ENCODE measurements at places on chromosomes 13 and 19.

DNA sequence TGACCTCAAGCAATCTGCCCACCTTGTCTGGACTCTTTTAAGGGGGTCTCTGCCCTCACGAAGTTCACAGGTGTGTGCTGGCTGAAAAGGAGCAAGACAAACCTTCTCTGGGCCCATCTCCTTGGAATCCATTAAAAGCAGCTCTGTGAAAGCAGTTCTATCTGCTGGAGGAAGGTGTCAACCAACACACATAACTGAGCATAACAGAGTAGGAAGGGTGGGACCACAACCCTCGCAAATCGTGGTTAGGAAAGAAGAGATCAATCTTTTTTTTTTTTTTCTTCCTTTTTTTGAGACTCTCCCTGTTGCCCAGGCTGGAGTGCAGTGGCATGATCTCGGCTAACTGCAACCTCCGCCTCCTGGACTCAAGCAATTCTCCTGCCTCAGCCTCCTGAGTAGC is 1.4 kb downstream of the SUGP2 start:
- DNase-seq, result no peak

DNA sequence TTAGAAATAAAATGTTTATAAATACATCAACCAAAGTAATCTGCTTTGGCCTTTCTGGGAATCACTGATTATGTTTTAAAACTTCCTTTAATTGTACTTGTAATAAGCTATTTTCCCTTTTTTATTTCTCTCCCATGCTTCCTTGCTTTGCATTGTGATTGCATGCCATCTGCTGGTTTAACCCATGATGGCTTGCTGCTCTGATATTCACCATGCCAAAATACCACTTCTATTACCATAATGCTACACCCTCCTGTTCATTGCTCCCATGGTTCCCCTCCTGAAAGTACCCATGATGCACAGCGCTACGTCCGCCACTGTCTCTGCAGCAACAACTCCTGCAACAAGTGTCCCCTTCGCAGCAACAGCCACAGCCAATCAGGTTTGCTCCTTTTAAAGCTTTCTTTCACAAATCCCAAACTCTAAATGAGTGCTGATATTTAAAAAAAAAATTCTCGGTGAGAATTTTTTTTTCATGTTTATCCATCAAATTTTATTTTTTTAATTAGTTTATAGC is 67.7 kb upstream of the RAP2A start:
- DNase-seq, result no peak

- DNase-seq, result no peak
Measured at GRCh38 chr19:45878043-45878794, 7.7 kb downstream of the IRF2BP1 start.

DNA sequence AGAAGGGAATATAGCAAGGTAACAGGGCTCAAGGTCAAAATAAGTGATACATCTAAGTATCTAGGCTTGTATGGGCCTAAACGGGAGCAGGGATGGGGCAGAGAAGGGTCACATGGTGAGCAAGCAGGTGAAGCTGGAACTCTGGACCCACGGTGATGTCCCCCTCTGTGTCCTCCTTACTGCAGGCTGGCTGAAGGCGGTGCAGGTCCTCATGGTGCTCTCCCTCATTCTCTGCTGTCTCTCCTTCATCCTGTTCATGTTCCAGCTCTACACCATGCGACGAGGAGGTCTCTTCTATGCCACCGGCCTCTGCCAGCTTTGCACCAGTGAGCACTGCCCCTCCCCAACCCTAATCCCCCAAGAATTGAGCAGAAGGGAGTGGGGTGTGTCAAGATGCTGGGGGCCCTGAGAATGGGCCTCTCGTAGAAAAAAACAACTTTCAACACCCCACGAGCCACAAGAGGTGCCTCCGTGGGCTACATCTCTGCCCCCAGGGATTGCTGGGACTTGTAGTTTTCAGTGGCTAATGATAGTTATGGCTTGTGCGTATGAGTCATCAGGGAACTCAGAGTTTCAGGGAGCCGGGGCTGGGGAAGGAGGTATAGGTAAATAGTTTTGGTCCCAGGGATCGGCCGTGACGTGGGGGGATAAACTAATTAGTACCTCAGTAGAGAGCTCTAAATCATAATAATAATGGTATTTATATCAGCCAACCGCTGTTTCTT is 4.0 kb downstream of the EMP3 start:
- DNase-seq, result peak; percentile 41

- DNase-seq, result no peak
Measured at GRCh38 chr19:4376028-4376670, 24.2 kb downstream of the SH3GL1 start.

DNA sequence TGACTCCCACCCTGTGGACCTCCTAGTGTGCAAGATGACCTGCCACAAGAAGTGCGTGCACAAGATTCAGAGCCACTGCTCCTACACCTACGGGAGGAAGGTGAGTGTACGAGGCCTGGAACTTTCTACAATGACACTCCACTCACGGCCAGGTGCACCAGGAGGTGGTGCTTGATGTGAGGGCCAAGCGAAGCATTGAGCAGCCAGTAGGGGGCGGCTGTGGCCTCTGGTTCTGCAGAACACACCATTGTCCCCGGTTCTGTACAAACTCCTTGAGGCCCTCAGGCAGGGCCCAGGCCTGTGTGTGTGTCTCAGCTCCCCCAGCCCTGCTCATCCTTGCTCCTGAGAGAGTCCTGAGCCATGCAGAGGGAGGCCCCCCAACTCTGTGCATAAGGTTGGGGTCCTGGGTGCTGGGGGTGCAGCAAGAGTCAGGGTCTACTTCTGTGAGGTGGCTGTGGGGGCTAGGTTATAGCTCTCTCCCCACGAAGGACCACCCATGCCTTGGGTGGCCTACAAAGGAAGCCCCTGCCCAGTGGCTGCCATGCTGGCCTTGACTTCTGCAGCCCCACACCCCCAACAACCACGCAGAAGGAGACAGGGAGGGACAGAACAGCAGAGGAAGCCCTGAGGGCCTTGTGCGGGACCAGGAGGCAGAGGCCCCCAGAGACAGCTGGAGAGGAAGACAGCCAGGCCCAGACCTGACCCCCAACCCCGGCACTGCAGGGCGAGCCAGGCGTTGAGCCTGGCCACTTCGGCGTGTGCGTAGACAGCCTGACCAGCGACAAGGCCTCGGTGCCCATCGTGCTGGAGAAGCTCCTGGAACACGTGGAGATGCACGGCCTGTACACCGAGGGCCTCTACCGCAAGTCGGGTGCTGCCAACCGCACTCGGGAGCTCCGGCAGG is 9.7 kb upstream of the USE1 start:
- peak; percentile 63 for DNase-seq

GRCh38 chr13:42174344-42175162 is 97.4 kb upstream of the AKAP11 start:
- no peak for DNase-seq

GRCh38 chr13:106989876-106990275 is 421.9 kb upstream of the ARGLU1 start:
- no peak for DNase-seq

GRCh38 chr19:51272183-51272810 is 21.4 kb downstream of the SIGLECL1 start:
- DNase-seq, result peak; percentile 25

- no peak for DNase-seq
Measured at GRCh38 chr13:32967584-32968182, 48.5 kb upstream of the KL start.

DNA sequence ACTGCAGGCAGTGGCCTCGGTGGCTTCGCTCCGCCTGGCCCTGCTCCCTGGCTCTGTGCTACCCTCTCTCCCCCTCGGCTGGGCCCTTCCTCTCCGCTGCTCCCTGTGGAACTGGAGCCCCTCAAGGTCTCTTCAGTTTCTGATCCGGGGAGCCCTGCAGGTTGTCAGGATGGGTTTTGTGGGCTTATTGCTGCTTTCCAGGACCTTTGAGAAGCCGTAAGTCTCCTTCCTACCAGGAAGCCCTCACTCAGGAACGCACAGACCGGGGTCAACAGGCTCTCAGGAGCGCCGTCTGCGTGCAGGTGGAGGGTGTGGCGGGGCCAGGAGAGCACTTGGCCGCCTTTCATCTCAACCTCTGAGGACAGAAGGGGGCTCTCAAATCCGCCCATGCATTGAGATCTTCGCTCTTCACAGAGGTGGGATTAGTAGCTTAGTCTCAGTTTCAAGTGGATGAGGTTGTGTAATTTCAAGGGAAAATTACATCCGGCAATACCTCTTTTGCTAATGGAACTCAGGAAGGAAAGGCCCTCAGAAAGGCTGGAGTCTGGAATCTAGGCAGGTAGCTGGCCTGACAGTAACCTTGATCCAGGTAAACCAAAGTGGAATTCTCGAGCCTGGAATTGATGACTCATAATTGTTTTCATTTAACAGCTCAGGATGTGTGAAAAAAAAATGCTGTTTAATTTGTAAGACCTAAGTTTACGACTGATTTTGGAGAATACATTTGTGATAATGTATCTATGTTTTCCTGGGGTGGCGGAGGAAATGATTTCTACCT is 102.0 kb downstream of the ATP11A start:
- no peak for DNase-seq

- no peak for DNase-seq
Measured at GRCh38 chr13:91302111-91302510, 45.4 kb upstream of the MIR17HG start.

- peak; percentile 64 for DNase-seq
Measured at GRCh38 chr19:46014941-46015686, 7.7 kb downstream of the PGLYRP1 start.

DNA sequence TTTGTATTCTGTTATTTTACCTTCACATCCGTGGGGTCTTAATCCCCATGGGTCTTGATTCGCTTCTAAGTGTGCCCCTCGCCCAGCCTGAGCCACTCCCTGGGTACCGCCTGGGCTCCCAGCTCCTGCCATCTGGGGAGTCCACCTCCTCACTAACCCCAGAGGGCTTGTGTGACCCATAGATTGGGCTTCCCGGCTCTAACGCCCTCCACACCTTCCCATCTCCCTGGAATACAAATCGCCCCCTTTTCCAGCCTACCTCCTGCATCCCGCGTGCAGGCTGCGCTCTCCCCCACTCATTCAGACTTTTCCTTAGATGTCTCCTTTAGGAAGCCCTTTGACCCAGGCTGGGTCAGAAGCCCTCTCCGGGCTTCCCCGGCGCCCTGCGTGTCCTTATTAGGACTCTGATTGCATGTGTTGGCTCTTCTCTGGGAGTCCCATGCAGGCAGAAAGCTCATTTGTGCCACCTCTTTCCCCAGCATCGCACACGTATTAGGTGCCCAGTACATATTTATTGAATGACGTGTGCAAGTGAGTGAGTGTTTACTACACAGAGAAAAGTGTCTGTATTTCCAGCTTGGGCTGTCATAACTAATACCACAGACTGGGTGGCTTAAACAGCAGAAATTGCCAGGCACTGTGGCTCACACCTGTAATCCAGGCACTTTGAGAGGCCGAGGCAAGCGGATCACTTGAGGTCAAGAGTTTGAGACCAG is 757 bp downstream of the CCDC124 start:
- no peak for DNase-seq

DNA sequence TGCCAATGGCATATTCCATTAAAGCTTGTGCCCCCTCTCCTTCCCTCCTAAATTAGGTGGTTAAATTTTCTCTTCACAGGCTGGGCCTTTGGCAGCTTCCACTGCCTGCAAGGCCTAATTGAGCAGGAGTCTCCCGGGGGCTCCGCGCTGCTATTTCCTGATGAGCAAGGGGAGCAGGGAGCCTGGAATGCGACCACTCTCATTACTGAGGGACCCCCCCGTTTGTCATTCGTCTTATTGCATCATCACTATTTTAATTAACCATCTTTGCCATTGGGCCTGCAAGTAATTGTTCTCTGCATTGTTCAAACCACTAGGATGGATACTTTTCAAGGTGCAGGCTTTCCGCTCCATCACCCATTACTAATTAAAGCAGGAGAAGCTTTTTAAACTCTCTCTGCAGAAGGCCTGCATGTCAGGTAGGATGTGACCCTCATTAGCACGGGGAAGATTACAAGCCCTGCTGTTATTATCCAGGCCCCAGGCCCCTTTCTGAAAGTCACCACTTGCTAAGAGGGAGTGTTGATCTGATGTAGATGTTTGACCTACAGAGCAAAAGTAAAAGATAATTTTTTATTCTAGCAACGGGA is 142.3 kb downstream of the OXGR1 start:
- DNase-seq, result no peak

DNA sequence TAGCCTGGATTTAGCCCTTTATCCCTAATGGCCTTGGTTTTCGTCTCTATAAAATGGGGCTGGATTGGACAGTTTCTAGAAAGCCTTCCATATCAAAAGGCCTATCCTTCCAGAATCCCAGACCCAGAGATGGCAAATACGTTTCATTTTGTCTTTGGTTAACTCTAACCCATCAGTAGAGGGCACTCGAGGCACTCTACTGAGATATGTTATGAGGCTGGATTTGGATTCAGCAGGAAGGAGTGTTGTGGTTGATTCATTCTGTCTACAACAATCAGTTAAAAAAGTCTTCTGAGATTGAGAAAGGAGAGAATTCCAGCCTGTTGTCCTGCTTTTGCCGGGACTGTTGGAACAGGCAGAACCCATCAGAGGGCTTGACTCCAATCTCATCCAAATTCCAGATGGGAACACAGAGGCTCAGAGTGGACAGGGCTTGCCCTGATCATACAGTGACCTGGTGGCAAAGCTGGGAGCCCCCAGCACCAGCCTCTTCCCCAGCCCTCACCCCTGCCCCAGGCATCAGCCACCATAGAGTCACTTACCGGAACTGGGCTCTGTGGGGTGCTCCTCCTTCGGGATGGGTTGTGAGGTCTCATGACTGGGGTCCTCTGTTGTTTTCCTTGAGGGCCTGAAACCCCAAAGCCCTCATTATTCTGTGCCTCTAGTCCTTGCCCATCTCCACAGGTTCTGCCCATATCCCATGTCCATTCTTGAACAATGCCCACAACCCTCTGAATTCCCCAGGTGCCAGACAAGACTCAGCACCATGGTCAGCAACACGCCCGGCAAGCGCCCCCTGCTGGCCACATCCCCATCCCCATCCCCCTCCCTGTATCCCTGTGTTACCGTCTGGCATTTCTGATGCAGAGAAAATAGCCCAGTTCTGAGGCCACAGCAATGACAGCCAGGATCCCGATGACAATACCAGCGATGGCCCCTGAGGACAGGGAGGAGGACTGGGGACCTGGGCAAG is 12.3 kb upstream of the ZNF180 start:
- no peak for DNase-seq

- no peak for DNase-seq
Measured at GRCh38 chr13:26956522-26957142, 196.0 kb upstream of the GPR12 start.

DNA sequence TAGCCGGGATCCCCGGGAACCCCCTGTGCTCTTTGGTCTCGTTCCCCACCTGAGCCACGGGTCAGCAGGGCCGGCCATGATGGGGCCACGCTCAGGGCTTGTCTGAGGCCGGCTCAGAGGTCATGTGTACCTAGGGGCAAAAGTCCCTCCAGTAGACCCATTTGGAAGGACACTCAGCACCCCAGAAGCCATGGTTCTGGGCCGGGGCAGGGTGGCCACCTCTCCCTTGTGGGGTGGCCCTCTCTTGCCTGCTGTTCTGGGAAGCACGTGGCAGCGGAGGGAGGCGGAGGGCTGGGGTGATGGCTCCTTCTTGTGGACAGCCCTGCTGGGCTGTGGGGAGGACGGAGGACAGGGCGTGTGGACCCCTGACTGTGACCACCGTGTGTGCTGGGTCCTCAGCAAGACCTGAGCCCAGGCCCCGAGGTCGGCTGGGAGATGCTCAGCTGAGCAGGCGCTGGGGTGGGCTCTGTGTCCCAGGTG is 6.4 kb upstream of the PEAK3 start:
- no peak for DNase-seq
